ENCODE measurements at places on chromosomes 5 and 9.

GRCh38 chr5:96111080-96111756, 149.6 kb upstream of the ELL2 start:
- DNase-seq, result no peak

DNA sequence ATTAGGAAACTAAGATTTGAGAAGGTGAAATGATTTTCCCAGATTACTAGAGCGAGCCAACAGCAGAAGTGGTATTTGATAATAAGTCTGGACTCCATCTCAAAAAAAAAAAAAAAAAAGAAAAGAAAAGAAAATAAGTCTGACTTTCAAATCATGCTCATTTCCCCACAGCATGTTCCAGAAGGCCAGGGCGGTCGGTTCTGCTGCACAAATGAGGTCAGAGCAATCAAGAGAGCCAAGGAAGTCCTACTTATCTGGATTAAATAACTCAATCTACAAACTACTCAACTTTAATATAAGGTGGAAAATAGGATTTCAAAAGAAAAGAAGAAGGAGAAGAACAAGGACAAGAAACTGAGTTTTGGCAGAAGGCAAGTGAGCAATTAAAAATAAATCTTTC, 130.4 kb upstream of the RASA1 start:
- no peak for DNase-seq

- no peak for DNase-seq
These were observed 3.5 kb downstream of the NFX1 start for GRCh38 chr9:33293782-33294181.

GRCh38 chr5:55172051-55172899, 702 bp downstream of the CDC20B start:
- DNase-seq, result peak; percentile 42

DNA sequence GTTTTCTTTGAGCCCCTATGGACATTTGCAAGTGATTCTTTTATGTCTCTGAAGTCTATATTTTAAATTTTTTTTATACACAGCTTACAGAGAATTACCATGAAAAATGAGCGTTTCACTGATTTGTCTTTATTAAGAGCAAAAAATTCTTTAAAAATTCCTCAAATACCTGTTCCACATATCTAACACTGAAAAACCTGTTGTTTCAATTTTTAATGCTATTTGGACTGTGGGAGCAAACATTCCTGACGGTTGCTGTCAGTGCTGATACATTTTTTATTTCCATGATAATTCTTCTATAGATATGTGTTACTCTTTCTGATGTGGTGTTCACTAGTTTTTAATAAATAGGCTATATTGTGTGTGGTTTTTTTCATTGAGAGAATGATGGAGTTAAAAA, 199.8 kb downstream of the GDNF start:
- no peak for DNase-seq

GRCh38 chr9:114787781-114788498, 17.9 kb downstream of the TNFSF15 start:
- DNase-seq, result no peak

GRCh38 chr9:121827251-121827967, 176.0 kb downstream of the DAB2IP start:
- DNase-seq, result no peak
